ENCODE measurements at places on chromosomes 1 and 21. TPM values are rescaled to one million over a fixed set of nuclear protein-coding genes. Genes with fewer than 3 reads are reported as not detected.

DNA sequence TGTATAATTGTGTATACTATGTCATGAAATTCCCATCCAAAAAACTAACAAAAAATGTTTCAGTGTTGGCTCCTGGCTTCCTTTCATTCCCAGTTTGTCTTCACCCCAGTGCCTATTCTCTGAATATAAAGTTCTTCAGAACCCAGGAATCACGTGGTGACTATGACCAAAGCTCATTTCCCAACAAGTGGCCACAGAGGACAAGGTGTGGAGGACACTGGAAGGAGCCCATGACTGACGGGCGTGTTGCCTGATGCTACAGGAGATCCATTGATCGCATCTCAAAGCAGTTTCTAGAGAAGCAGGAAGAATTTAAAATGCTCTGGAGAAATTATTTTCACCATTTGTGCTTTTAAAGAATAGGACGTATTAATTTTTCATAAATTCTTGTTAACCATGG, 7.4 kb upstream of the GREM2 start:
- DNase-seq = no peak

DNA sequence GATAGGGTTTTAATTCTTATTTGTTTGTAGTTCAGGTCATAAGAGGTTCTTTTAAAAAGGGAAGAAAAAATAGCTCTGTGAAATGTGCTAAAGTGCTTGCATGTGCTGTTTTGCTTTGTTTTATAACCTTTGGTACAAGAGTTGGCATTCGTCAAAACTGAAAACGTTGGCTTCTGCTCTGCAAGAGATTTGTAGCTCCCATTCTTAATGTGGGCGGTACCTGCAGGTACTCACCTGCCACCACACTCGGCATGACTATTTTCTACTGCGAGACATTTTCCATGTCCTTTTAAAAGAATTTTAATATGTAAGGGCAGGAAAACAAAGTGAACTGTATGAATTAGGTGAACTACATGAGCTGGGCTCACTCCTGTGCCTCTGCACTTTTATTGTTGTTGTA, 92.6 kb downstream of the ADARB1 start:
- no peak for DNase-seq

- no peak for DNase-seq
Measured at GRCh38 chr1:56915960-56916359, 49.9 kb downstream of the C8B start.

GRCh38 chr1:164058198-164058597, 500.8 kb upstream of the PBX1 start:
- DNase-seq = no peak

GRCh38 chr1:54658164-54658913, 16.8 kb downstream of the MROH7 start:
- no peak for DNase-seq

GRCh38 chr1:157961805-157962762, 31.4 kb upstream of the KIRREL1 start:
- no peak for DNase-seq

GRCh38 chr1:175062339-175062738, 5.3 kb upstream of the TNN start:
- DNase-seq = no peak

DNA sequence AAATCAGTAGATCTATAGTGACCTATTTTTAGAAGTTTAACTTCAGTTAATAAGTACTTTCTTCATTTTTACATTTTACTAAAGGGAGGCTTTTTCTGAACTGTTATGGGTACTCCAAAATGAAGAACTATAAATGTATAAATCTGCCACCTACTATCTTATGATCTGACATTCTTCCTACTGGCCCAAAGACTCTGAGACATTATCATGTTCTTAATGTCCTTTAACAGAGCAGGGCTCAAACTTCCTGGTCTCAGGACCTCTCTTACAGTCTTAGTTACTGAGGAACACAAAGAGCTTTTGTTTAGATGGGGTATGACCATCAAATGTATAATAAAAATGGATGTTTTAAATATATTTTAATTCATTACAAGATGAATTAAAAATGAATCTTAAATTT, 8.9 kb downstream of the TRIM33 start:
- no peak for DNase-seq

DNA sequence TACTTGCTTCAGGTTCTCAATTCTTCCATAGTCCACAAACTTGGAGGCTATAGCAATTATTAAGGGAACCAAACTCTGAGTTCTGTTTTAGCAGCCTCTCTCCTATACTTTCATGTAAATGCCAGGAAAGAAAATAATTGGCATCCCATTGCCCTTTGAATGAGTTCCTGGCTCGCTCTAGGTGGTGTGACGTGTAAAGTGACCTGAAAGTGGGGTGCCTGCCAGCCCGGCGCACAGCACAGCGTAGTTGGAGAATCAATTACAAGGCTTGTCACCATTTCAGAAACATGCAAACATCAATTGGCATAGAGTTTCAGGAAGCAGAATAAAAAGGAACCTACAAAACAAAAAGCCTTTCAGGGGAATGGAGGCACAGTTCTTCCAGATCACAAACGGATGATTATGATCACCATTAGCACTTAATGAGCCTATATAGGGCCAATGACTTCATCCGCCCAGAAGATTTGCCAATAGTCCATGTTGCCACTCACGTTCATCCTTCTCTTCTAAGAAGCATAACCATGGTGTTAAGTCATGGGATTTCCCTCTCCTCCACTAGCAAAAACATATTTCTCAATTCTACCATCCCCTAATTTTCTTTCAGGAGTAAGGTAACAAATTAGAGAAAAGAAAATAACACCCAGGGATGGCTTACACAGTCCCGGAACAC, 354.6 kb upstream of the ADGRL2 start:
- DNase-seq = no peak

- DNase-seq = no peak
Measured at GRCh38 chr1:218658899-218659298, 313.8 kb downstream of the TGFB2 start.

GRCh38 chr1:3780901-3781300, 8.4 kb downstream of the SMIM1 start:
- DNase-seq = no peak

GRCh38 chr1:55988963-55989452, 590.4 kb downstream of the PLPP3 start:
- DNase-seq = no peak

GRCh38 chr21:19034560-19034959, 631.0 kb upstream of the TMPRSS15 start:
- no peak for DNase-seq

DNA sequence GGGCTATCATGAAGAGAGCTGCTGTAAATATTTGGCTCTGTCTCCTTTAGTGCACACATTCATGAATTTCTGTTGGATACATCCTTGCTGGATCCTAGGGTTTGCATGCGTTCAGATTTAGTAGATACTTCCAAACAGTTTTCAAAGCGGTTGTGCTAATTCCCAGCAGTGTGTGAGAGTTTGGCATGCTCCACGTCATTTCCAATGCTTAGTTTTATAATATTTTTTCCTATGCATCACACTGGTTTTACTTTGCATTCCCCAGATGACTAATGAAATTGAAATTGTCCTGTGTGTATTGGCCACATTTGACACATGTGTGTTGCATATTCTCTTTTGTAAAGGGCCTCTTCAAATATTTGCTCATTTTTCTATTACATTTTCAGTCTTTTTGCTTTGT, 18.5 kb upstream of the AADACL3 start:
- no peak for DNase-seq

DNA sequence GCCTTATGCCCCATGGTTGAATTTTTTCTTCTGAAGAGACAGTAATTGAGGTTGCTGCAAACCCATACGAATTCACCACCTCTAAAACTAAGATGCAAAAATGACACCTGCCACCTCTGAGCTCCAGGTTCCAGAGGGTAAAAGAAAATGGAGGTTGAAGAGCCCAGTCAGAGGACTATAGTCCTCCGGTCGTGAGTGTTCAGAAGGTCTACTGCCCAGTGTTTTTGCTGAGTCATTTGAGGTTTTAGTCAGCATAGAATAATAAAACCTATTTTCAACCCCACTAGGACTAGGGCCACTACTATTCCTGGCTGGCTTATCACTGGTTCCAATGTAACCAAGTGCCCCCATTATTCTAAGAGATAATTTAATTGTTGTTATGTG, 12.9 kb upstream of the SLAMF7 start:
- DNase-seq = no peak

GRCh38 chr21:35622612-35623011, 437.7 kb downstream of the SETD4 start:
- no peak for DNase-seq

- no peak for DNase-seq
Measured at GRCh38 chr1:119747451-119747850, 21.3 kb downstream of the HMGCS2 start.

GRCh38 chr1:52032785-52033131, 852 bp downstream of the KTI12 start:
- peak; percentile 70 for DNase-seq

DNA sequence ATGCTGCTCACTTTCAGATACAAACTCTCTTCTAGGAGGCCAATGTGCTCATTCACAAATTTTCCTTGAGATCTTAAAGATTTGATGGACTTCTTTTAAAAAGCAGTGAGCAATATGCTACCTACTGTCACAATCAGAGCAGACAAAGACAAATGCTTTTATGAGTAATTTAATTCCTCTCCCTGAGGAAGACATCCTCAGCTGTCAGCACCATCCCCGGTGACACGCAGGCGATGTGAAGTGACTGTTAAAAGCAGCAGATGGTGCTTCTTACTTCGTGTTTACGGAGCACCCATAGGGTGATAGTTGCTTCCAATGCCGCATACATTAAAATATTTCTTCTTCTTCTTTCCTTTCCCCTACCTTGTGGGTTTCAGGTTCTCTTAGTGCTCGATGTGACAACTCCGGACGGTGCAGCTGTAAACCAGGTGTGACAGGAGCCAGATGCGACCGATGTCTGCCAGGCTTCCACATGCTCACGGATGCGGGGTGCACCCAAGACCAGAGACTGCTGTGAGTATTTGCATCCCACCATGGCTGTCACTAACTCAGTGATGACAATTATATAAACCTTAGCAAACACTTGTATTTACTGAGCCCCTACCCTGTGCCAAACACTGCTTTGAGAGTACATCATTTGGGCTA, 29.1 kb downstream of the LAMC2 start:
- DNase-seq = no peak

DNA sequence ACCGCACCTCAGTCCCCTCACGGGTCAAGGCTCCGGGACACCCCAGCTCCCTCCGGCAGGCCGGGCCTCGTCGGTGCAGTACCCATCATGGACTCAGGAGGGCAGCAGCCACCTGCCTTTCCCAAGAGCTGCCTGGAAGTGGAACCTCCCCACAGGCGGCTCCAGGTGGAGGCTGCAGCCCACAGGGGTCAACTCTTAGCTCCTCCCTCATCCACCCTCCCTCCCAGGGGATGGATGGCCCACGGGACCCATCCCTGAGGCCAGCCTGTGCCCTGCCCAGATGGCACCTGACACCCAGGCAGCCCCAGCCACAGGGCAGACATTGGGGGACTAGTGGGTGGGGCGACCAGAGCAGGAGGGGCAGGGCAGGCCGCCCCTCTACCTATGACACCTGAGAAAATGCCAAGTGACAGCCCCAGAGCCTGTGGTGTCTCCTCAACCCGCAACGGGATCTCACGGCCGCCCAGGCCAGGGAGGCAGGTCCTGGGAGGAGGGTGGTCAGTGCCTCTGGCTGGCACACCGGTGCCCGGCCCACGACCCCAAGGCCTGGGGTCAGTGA, 1.2 kb upstream of the ARHGEF16 start:
- peak; percentile 82 for DNase-seq

DNA sequence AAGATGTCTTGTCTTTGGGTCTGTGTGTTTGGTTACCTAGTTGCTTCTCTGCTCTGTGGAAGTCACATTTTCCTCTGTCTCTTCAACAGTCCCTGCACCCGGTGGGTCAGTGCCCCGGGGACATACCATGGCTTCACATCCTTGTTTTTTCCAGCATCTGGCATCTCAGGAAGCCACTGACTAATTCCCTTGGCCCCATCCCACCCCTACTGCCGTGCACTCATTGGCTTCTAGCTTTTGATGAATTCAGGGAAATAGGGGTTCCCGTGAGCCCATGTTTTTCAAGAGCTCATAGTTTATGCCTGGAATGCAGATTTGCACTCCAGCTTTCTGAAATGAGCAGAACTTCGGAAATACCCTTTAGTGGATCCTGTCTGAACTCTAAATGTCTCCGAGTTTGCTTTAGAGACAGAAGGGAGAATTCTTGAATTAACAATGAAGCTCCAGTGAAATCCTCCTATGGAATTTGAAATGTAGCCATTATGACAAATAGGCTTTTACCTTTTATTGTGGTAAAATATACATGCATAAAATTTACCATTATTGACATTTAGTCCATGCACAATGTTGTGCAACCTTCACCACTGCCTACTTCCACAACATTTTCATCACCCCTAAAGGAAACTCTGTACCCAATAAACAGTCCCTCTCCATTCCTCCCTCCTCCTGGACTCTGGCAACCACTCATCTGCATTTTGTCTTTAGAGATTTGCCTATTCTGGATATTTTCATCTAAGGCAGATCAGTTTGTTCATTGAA, 67.5 kb downstream of the CLIC6 start:
- DNase-seq = no peak

The RGS4 gene
- total RNA-seq = 3.5 TPM

The TMEM201 gene
- total RNA-seq = 36.2 TPM

The OR6N1 gene
- total RNA-seq = not detected

The HHIPL2 gene
- total RNA-seq = 5.9 TPM

The COA6 gene
- total RNA-seq = 9.7 TPM

The KAZN gene
- 13.8 TPM for total RNA-seq

The TAS1R3 gene
- 1.5 TPM for total RNA-seq

The F3 gene
- 111 TPM for total RNA-seq

The C1orf74 gene
- 5.2 TPM for total RNA-seq

The HIVEP3 gene
- total RNA-seq = 7.2 TPM

The SPRR2A gene
- total RNA-seq = not detected

The HSPB7 gene
- 11.7 TPM for total RNA-seq
